CD4-positive, alpha-beta T cell treated with Interleukin-4 for 1 hour (primary cell): ENCODE measurements at places on chromosomes 16 and 17.

- DNase-seq = no peak
Measured at GRCh38 chr16:5070431-5071186, 1.0 kb upstream of the ALG1 start.

DNA sequence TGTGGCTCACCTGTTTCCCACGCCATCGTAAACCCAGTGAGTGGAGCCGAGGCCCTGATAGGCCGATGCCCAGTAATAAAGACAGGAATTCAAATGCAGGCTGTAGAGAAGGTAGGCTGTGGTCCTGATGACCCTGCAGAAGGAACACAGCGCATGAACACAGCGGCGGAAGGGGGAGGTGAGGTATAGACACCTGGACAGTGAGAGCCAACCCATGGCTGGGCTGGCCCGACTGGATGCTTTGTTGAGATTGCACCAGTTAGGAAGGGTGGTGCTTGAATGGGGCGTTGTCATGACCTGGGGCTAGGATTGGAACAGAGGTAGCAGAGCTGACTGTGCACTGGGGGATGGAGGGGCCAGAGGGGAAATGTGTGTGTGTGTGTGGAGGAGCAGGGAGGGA is 59.2 kb downstream of the CNGB1 start:
- DNase-seq = no peak

GRCh38 chr17:8056976-8057625 is 18.2 kb downstream of the ALOX15B start:
- DNase-seq = no peak

GRCh38 chr17:8502126-8502525 is 66.4 kb downstream of the NDEL1 start:
- DNase-seq = no peak

GRCh38 chr16:59046335-59046734 is 312.2 kb upstream of the GOT2 start:
- no peak for DNase-seq

GRCh38 chr17:6456321-6456720 is 12.1 kb downstream of the PIMREG start:
- DNase-seq = no peak
